ENCODE measurements at places on chromosomes 3 and 15. TPM values are rescaled to one million over a fixed set of nuclear protein-coding genes. Genes with fewer than 3 reads are reported as not detected.

GRCh38 chr3:25133588-25133987, 294.5 kb upstream of the RARB start:
- DNase-seq: no peak

Gene CRYGS
- 0.47 TPM for total RNA-seq

DNA sequence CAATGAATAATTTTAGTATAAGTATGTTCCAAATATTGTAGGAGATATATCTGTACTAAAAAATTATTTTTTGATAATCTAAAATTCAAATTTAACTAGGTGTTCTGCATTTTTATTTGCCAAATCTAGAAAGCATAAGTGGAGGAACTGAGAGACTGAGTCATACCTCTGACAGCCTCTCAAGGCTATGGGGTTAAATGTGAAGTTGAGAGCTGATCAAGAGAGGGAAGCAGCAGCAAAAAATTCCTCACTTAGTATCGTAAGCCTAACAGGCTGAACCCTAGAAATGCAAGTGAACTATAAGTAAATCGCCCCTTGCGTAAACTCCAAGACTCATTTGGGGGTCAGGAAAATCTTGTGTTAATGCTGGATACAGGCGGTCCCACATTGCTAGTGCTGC, 12.8 kb upstream of the TOPAZ1 start:
- no peak for DNase-seq

DNA sequence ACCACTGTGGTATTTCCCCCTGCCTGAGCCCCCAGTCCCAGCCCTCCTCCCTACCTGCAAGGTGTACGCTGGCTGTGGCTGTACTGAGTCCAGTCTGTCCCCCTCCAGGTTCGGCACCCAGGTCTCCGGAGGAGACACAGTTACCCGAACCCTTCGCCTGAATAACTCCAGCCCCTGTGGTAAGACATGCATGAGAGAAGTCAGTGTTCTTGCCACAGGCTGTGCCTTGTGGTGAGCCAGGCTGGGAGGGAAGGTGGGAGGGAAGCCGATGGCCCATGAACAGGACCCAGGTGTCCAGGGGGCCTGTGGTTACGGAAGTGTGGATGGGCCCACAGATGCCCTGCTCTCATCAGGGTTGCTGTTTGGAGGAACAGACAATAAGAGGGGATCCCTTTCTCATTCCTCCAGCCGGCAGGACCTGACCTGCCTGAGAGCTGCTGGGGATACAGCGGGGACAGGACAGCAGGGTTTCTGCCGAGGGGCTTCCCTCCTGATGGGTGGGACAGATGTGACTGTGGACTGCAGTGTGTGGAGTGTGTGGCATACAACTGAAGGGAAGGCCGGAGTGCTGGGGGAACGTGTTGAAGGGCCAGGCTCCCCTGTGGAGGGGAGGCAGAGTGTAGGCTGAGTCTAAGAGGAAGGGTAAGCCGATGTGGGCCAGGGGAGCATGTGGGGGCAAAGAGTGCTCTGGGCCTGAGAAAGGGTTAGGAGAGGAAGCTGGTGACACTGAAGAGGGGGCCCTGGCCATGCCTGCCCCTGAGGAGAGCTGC, 21.9 kb downstream of the ACAA1 start:
- DNase-seq: no peak

DNA sequence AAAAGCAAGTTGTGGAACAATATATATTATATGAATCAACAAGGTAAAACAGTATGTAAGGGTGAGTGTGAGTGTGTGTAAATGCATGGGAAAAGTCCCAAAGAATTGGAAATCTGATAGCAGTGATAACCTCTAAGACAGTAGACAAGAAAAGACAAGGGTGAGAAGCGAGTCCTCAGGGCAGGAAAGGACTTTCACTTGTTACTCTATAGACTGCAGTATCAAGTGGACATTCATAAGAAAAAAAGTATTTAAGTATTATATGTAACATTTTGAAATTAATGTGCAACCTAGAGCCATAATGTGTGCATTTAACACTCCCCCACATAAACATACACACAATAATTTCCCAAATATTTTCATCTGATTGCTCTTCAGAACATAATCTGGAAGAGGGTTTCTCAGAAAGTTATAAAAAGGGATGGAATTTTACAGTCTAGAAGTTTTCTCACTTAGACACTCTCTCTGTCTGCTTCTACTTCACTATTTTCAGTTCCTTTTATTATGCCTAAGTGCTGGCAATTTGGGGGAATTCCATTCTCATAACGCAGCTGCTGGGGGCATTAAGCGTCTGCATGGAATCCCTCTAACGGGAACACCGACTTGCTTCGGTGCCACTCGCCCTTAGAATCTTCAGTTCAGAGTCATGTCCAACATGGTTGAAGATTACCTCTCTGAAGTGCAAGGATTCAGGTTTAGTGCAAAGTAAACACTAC, 50.0 kb upstream of the CDIN1 start:
- DNase-seq: peak; percentile 5

GRCh38 chr15:73283366-73283962, 85.3 kb downstream of the HCN4 start:
- DNase-seq: peak; percentile 44

Gene TMA7
- 535 TPM for total RNA-seq
